Activated CD4-positive, alpha-beta T cell treated with anti-CD3 and anti-CD28 coated beads for 24 hours (primary cell): ENCODE measurements at places on chromosomes 1 and 21.

GRCh38 chr1:184646824-184647223 is 107.8 kb downstream of the EDEM3 start:
- no peak for DNase-seq

DNA sequence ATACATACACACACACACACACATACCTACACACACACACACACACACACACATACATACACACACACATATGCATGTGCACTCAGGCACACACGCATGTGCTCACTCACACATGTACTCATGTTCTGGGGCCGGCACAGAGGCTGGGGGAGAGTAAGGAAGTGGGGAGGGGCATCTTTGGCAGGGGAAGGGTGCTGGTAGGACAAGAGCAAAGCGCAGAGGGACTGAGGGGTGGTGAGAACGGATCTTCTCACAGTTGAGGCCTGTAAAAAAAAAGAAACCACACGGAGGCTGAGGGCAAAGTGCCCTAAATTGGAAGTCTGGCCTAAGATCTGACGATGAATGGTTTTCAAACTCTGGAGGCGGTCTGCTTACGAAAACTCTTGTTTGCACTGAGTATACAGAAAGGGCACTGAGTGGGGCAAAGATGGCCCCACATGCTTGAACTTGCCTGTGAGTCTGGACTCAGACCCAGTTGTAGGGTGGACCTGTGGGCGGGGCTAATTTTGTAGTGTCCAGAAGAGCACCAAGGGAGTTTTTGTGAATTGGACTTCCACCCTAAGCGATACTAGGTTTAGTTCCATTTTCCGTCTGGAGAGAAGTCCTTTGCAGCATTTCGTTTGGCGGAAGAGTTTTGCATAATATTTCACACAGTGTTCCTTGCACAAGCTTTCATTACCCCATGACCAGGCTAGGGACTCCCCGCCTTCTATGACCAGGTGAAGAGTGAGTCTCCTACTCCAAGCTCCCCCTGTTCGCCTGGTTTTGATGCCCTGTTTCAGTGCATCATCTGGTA is 79.3 kb upstream of the LYST start:
- DNase-seq = no peak

- DNase-seq = no peak
These were observed 26.6 kb downstream of the MAP3K7CL start for GRCh38 chr21:29157080-29157479.

GRCh38 chr1:30382496-30382895 is 340.9 kb downstream of the MATN1 start:
- no peak for DNase-seq

- DNase-seq = no peak
These were observed 408.0 kb downstream of the SIPA1L2 start for GRCh38 chr1:232221802-232222499.

DNA sequence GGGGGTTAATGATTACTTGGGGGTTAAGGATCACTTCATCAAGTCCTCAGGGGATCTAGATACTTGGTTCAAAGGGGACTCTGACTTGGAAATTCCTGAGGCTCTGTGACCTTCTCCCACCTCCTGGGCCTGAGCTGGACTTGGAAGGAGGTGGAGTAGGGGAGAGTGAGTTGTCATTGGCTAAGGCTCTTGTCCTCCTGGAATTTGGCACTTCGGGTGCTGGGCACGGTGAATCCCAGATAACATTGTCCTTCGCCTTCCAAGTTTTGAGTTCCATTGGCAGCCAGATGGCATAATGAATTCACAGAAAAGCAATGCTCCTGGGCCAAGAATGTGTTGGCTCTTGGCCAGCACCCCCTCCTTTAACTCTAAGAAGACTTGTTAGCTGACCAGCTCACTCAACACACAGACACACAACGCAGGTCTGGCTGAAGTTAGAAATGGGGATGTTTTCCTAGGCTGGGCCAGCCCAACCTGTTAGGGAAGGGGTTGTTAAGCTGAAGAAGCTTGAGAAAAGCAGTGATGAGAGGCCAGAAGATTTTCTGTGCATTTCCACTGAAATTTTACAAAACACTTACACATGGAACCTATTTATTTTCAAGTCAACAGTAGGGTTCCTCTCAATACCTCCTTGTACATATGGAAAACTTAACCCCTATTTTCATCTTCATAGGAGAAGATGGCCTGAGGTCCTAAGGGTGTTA is 29.7 kb downstream of the SLC26A9 start:
- DNase-seq = no peak

DNA sequence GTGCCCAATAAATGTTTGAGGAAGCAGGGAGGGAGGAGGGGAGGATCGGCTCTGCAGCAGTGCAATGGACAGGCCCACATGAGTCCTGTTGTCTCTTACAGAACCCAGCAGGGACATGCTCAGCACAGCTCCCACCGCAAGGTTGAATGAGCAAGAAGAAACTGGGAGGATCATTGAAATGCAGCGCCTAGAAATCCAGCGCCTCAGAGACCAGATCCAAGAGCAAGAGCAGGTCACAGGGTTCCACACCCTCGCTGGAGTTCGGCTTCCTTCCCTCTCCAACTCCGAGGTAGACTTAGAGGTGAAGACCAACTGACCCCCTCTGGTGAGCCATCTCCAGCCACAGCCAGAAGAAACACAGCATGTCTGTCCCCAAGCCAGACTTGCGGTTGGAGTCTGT is 15.9 kb upstream of the TMEM125 start:
- no peak for DNase-seq

DNA sequence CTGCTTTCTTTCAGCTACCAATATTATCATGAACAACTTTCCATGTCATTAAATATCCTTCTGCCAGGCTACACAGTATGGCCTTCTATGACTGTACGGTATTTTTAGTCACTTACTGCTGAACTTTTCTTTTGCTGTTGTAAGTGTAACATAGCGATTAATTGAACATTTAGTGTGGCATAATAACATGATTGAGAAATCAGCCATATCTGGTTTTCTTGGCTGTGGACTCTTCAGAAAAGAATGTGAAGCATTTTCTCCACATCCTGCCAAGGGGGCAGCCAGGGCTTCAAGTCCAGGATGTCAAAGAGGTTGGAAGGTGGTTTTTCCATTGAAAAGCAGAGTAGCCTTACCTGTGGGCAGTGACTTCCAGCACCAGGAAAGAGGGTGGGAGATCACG is 8.8 kb upstream of the AHCYL1 start:
- no peak for DNase-seq

- DNase-seq = no peak
These were observed 2.2 kb upstream of the ZBTB7B start for GRCh38 chr1:155000411-155000725.

DNA sequence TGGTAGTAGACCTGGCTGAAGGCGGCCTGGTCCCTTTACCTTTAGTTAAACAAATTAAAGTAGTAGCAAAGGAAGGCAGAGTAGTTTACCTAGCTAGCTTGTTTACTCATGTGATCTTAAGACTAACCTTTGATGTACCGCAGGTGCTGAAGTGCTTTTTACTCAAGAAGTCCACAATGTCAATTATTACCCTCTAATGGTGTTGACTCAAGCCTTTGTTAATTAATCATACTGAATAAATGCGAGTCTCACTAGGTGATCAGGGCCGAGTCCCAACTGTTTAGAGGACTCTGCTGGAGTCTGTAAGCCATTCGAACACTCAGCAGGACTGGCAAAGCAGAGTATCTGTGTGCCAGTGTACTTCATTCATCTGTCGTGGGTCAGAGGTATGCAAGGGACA is 381.1 kb upstream of the NCAM2 start:
- no peak for DNase-seq

GRCh38 chr1:225928186-225929175 is 4.4 kb upstream of the PYCR2 start:
- no peak for DNase-seq

DNA sequence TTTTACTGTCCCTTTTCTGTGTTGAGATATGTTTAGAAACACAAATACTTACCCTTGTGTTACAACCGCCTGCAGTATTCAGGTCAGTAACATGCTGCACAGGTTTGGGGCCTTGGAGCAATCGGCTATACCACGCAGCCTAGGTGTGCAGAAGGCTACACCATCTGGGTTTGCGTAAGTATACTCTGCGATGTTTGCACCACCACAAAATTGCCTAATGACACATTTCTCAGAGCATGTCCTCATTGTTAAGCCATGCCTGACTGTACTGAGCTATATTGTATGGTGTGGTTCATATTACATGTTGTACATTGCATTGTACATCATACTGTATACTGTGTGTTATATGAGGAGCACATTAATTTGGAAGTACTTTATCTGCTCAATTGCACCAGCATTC is 247.4 kb downstream of the RHOU start:
- no peak for DNase-seq
